ENCODE measurements at places on chromosomes 7 and 10. TPM values are rescaled to one million over a fixed set of nuclear protein-coding genes. Genes with fewer than 3 reads are reported as not detected.

DNA sequence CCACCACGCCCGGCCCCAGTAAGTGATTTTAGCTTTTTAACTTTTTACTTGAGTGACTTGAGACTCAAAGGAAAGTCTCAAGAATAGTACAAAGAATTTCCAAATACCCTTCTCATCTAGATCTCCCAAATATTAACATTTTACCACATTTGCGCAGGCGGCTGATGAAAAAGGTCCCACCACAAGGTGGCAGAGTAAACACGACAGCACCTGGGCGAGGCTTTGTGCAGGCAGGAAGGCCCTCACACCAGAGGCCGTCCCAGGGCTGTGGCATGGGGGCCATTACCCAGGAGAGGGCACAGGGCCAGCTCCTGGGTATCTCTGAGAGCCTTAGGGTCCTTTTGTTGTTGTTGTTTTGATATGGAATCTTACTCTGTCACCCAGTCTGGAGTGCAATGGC is 50.0 kb upstream of the WIPI2 start:
- DNase-seq = peak; percentile 44

DNA sequence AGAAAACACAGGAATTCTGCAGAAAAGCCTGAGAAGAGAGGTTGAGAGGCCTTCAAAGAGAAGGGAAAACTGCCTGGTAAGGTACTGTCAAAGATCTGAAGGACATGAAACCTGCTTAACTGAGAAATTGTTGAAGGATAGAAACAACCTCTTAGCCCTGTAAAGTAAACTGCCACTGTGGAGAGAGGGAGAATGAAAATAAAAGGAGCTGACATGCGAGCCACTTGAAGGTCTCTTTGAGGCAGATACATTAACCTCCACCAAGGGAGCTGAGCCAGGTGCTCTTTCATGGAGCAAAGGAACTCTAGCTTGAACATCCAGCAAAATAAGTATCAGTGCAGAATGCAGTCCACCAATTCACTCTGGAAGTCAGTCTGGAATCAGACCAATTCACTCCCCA is 108.8 kb upstream of the FEZF1 start:
- no peak for DNase-seq

DNA sequence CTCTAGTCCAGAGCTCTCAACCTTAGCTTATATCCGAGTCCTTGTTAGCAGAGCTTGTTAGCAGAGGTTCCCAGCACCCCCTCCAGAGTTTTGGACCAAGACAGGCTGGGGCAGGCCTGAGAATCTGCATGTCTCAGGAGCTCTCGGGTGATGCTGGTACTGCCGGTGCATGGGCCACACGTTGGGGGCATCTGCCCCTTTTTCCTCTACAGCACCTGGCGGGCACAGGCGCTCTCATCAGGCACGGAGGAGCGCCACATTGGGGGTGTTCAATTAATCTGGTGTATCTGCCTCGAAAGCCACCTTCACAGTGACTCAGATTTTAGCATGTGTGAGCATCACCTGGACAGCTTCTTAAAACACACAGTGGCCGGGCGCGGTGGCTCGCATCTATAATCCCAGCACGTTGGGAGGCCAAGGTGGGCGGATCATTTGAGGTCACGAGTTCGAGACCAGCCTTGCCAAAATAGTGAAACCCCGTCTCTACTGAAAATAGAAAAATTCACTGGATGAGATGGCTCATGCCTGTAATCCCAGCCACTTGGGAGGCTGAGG is 117.7 kb downstream of the ELFN1 start:
- DNase-seq = no peak

- no peak for DNase-seq
Observed at GRCh38 chr10:110446954-110447608, 50.6 kb upstream of the DUSP5 start.

BMI1 gene
- 19.7 TPM for total RNA-seq

TRIM50 gene
- not detected for total RNA-seq

SPDYE11 gene
- not detected for total RNA-seq

DNA sequence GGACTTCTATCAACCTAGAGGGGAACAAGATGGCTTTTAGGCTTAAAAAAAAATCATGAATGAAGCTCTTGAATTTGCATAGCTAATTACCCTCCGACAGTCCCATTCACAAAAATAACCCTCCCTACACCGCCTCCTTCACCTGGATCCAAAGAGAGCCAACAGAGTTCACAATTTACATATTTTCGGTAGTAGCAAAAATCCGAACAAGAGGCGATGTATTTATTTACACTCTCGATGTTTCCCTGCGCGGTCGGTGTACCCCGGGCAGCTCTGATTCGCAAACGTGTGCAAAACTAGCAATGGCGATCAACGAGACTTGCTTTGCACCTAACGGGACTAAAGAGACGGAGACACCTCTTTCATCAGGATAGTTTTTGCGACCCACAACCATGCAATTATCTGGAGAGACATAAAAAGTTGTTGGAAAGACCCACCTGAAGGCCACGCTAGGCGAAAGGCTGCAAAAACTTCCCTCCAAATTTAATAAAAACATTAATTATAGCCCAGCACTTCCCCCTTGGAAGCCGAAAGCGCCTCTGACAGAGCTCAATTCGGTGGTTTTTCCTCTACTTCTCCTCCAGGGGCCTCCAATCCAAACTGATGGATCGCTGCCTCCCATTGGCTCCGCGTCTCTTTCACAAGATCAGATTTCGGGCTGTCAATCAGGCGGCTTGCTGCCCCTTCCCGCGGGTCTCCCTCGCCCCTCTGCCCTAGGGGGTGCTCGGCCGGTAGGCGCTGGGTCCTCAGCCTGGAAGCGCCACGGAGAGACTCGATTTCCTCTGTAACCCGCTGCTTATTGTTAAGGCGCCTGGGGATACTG is at the start of gene ETV1:
Gene ETV1 (minus strand): TSS at position 541 of the 823 bp plus-strand sequence. CDS start 614 bp downstream, outside the sequence.
- peak; percentile 28 for DNase-seq

- no peak for DNase-seq
Observed at GRCh38 chr7:135337977-135338550, 104.4 kb downstream of the STRA8 start.

DNA sequence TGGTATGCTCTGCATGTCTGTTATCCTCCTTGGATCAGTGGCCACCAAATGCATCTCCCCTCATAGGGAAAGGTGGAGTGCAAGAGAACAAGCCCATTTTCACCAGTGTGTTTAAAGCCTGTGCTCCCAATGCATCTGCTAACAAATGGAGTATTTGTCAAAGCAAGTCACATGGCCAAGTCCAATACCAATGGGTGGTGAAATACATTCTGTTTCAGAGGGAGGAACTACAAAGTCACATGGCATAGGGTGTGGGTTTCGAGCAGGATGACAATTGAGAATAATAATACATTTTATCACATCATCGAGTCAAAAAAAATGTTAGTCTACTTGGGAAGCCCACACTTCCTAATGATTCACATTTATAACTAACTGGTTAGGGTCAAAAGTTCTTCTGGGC is 62.7 kb downstream of the SUGCT start:
- DNase-seq = no peak

DNA sequence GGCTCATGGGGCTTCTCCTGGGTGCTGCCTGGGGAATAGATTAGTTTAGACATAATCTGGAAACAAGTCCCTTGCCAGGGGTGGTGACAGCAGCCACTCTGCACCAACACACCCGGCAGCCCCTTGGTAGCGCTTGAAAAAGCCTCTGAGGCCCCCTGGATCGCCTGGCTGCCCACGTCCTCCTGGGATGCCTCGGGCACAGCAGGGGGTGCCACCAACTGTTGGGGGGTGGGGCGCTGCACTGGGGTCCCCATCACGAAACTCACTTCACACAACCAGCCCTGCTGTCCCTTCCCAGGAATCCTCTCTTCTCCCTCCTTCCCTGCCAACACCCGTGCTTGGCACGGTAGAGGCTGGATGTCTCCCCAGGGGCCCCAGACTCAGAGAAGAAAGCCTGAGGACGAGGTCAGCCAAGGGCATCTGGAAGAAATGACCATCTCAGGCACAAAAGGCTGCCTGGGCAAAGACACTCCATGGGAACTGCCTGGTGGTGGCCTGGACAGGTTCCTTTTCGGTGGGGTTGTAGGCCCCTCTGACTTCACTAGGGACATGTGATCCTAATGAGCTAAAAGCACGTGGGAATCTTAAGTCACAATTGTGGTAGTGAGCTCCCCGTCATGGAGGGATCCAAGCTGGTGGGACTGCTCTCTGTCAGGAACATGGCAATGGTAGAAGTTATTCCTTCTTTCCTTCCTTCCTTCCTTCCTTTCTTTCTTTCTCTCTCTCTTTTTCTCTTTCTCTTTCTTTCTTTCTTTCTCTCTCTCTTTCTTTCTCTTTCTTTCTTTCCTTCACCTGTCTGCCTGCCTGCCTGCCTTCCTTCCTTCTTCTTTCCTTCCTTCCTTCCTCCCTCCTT is 11.3 kb downstream of the TMEM270 start:
- DNase-seq = no peak

DNA sequence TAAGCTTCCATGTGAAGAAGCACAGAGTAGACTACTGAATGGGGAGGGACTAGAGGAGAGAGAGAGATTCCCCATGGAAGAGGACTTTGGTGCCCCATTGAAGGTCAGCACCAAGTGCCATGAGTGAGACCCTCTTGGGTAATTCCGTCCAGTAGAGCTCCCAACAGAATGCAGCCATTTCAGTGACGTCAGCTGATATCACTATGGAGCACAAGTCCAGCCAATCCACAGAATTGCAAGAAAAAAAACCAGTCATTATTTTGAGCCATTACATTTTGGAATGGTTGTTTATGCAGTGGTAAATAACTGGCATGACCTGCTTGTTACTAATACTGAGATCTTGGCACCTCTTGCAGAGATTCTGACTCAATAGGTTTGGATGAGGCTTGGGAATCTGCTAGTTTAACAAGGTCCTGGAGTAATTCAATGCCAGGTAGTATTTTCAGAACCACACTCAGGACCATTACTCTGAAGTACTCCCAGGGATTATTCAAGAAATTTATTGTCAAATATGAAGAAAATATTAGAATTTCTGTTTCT is 52.6 kb upstream of the SP8 start:
- DNase-seq = no peak

GRCh38 chr10:10609379-10609955 is 408.2 kb upstream of the CELF2 start:
- no peak for DNase-seq

PBLD gene
- 76.8 TPM for total RNA-seq

DNA sequence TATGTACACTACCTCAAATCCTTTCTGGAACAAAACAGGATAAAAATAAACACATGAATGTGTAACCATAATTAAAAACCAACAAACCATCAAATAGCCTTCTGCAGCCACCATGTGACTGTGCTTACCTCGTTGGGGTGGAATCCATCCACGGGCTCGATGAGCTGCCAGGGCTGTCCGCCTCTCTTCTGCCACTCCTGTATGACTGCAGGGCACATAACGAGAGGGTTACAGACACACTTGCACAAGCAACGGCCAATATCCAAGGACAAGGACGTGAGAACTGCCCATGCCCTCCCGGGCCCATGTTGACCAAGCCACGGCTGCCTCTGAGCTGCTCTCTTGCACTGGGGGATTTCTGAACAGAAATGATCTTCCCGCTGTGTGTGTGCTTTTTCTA is 132.2 kb downstream of the ANLN start:
- no peak for DNase-seq

DNA sequence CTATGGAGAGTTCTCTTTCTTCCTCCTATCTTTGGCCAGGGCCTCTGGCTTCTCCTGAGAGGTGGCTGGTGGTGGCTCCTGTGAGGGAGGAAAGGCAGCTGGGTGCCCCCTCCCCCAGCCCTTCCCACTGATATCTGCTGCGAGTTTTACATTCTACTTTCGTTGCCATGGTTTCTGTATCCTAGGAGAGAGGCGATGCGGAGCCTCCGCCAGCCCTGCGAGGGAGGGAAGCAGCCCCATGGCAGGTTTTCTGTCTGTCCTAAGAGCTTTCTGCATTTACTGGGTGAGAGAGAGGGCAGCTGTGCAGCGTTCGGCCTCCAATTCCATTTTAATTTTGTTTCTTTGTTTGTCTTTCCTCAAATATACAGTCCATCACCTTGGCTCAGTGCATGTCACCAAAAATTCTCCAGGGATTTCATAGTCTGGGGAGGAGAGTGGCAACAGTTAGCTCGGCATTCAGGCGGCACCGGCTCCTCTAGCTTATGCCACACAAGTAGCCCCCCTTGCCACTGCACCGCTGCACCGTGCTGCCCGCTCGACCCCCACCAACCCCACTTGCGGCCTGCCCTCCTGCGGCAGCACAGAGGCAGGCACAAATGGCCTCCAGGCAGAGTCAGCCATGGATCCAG is 20.4 kb downstream of the DNAJB12 start:
- no peak for DNase-seq

DNA sequence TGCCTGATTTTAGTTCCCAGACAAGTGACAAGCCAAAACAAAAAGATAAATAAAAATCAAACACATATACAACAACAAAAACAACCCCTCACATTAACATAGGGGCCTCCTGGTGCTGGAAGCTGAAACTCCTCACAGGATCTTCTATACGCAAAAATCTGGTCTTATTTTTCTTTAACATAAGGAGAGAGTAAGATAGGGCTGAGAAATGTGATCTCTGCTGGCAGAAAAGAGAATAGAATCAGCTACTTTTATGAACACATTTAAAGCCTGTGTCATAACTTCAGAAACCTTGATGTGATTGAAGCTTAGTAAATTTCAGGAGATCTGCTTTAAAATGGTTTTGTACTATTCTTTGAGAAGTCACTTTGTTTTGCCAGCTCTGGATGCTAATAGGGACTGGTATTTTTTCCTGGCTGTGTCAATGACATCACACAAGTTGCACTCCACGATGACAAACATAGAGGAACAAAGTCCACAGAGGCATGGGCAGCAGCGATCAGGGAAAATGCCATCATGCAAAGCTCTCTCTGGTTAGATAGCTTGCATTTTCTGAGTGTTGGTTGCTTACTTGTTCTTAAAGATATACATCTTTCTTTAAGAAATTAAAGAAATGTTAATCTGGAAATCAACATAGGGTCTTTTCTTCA is 176.6 kb upstream of the SP4 start:
- no peak for DNase-seq

GRCh38 chr10:46068117-46068516 is 22.0 kb upstream of the MSMB start:
- no peak for DNase-seq

All from left colon (tissue), 2 donors.